Effector memory CD8-positive, alpha-beta T cell (primary cell): ENCODE measurements at places on chromosomes 11 and 22.

DNA sequence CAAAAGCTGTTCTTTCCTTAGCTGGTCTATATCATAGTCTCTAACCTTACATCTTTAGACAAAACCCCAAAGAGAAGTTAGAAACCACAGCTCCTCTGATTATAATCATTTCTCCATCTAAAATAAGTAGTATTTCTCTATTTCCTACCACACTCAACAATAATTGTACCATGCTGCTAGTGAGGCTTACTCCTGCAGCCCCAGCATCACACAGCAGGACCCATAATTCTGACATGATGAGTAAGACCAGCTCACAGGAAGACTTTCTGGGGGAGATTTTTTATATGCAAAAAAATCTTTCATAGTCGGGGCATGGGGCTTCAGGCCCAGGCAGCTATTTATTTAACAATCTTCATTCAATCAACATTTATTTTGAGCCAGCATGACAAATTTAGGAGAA, 441.6 kb downstream of the DYNC2H1 start:
- no peak for DNase-seq

DNA sequence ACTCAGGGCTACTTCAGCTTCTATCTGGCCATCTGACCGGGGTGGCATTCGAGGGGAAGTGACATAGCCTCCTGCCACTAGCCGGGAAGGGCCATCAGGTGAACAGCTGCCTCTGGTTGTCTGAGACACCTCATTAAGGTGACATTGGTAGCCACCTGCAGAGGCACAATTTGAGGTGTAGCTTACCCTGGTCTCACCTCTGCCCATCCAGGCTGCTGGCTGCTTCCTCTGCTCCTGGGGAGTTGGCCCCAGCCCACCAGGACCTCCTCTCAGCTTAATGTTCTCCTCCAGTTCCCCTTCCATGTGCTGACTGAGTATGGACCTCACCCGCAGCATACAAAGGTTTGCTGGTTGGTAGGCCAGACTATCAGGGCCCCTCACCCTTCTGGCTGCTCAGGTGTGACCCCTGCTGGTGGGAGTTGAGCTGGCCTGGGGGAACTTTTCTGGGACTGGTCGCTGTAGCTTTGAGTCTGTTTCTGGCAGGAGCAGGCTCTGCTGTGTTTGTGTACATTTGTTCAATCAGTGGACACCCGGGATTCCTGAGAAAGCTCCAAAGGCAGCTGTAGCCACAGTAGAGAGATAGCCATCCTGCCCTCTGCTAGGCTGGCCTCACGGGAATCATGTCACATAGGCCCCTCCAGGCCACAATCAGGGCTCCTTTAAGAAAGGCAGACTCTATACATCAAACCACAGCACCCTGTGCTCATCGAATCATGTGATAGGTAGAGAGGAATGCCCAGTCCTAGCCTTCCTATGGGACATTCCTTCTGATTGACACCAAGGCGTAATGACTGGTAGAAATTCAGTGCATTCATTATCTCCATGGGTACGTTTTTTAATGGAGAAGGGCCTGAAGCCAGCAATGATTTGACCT, 295.1 kb upstream of the PLET1 start:
- peak; percentile 41 for DNase-seq

DNA sequence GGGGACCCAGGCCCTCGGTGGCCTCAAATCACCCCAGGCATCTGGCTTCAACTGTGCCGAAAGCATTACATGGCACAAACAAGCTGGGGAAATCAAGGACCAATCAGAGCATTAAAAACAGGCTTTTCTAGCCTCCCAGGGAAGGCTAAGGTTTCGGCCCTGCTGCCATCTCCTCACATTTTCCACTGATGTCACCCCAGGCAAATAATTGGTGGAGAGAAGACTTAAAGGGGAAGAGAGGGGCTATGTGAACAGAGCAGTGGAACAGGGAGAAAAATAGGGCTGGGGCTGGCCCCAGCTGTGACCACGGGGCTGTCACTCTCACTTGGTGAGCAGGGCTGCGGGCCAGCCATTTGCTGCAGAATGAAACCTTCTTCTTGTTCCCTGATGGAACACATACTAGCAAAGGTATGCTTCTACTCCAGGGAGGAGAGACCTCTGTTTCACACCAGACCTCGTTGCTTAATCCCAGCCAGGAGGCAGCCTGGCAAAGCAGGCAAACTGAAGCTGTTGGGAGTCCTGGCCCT, 581.3 kb downstream of the SOX6 start:
- no peak for DNase-seq

- no peak for DNase-seq
Measured at GRCh38 chr22:23124611-23125511, 16.9 kb downstream of the RSPH14 start.

GRCh38 chr22:48369789-48370507, 1457.7 kb downstream of the BRD1 start:
- DNase-seq = no peak

DNA sequence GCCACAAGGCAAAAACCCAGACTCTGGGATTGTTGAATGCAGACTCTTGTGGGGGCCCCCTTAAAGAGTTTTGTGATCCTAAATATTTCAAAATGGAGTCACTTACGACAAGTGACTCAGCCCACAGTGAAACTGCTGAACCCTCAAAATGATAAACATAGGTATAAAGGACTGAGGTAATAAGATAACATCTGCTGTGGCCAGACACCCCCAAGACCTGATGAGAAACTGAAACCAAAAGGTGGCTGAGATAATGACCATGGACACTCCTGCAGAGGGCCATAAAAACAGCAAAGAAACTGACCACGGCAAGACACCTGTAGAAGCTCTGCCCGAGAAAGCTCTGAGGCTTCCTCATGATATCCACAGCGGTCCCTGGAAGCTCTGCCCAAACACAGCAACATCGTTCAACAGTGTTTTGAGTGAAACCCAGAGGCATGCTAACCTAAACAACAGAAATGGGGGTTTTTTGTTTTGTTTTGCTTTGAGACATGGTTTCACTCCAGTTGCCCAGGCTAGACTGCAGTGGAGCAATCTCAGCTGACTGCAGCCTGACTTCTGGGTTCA, 1.6 kb upstream of the PLAAT4 start:
- peak; percentile 48 for DNase-seq

DNA sequence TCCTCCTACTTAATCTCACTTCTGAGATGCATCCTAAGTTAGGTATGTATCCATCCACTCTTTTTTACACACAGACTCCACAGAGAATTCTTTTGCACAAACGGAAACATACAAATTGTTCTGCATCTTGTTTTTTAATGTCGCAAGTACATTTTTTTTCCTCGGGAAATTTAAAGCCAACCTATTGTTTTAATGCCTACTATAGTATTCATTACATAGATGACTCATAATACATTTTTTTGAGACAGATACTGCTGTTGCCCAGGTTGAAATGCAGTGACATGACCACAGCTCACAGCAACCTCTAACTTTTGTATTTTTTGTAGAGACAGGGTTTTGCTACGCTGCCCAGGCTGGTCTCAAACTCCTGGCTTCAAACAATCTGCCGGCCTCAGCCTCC, 90.8 kb upstream of the TMEM45B start:
- no peak for DNase-seq

DNA sequence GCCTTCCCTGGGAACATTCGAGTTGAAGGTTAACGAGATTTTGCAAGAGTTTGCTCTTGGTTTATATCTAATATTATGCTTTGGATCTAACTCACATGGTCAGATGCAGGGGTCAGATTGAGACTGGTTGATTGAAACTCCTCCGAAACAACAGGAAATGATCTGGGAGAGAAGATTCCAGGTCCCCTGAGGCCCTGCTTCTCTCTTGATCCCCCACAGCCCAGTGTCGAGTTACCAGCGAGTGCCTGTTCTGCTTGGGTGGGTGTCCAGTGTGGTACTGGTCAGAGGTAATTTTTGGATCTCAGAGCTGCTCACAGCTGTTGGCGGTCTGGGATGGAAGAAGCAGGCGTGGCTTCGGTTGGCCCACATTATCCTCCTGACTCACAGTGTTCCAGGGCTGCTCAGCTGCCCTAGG, 9.2 kb downstream of the FBLN1 start:
- DNase-seq = no peak

- DNase-seq = no peak
Measured at GRCh38 chr22:25757686-25758085, 15.7 kb downstream of the MYO18B start.

- no peak for DNase-seq
Measured at GRCh38 chr11:11477695-11478420, 124.8 kb upstream of the CSNK2A3 start.

DNA sequence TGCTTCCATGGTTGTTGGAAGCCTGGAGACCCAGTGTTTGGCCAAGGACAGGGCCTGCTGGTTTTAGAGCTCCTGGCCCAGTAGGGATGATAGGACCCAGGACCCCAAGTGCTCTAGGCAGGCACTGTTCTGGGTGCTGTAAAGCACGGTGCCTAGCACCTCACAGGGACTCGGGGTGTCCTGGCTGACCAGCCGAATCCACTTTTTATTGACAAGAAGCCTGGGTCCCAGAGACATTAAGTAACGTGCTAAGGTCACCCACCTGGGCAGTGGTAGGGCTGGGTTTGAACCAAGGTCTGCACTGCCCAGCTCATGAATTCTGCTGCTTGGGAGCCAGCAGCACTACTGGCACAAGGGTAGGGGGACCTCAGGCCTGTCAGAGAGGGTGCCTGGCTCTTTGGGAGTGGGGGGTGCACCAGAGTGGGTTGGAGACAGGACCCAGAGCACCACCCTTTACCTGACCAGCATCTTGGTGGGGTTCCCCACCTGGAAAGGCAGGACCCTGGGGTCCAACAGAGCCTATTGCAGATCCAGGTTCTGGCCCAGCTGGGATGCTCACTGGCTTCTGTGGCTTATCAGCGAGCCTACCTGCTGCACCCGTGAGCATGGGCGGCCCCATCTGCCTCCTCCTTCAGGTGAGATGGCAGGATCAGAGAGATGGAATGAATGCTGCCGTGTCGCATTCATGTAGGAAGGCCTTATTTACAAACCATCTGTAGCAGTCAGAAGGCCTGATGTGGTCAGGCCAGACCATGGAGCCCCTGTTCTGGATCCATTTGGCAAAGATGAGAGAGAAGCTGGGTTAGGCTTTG, 52.0 kb downstream of the BCR start:
- DNase-seq = no peak

DNA sequence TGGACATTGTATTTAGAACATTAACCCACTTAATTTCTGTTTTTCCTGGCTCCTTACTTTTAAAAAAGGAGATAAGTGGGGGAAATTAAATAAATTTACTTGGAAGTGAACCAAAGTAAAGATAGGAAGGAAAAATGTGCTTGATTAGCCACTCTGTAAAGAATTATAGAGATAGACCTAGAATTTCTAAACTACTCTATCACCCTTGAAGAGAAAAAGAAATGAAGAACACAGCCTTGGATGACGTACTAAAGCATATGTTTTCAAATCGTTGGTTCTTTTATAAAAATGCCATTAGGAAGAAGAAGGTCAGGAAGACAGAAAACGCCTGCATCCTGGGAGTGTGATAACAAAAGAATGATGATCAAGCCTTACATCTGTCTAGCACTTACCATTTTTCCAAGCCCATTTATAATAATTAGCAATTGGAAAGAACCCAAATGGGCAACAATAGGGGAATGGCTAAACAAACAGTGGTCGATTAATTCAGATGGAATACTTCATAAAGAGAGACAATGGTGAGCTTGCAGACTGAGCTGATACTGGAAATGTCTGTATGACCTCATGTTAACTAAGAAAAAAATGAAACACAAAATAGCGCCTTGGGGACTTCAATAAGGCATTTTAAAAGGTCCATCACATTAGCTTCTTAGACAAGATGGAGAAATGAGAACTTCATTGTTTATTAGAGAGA, 81.0 kb upstream of the LRRC55 start:
- DNase-seq = no peak

- no peak for DNase-seq
Measured at GRCh38 chr11:92380882-92381281, 156.3 kb downstream of the FAT3 start.

DNA sequence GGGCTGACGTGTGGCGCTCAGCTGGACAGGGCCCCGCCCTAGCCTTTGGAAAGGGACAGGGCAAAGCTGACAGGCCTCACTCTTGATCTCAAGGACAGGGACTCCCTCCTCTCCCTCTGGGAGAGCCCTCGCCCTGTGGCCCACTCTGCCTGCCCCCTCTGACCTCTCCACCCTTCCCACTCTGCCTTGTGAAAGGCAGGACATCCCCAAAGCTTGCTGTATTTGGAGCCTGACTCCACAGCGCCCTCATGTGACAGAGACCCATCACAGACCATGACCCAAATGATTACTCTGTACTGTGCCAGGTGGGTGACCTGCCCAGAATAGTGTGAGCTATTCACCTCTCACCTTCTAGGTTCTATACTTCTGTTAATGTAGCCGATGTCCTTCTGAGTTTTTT, 18.8 kb downstream of the P2RY2 start:
- no peak for DNase-seq

- peak; percentile 19 for DNase-seq
Measured at GRCh38 chr11:18633256-18634139, 644 bp downstream of the SPTY2D1 start.

- DNase-seq = no peak
Measured at GRCh38 chr22:31628969-31629708, 32.9 kb downstream of the PISD start.

DNA sequence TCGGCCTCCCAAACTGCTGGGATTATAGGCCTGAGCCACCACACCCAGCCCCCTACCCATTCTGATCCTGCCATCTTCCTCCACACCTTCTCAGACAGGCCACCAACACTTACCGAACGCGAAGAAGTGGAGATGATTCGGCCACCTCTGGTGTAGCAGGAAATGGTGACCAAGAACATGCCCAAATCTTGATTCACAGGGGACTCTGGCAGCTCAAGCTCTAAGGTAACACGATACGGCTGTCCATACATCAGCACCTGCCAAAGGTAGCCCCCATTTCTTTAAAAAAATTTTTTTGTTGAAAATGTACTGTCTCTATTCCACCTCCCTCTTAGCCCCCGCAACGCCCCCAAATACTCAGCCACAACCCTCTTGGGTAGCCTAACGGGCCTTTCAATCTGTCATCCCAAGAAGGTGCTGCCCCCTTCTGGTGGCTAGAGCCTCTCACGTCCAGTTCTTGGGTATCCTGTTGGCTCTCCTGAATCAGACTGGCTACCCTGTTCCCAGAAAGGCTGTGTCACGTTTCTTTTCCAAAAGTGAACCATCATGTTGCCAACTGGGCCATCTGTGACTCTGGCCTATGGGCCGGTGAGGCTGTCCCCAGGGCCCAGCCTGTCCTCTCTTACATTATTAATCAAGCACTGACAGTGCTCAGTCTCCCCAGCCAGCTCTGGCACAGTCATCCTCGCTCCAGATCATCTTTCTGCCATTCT, 5.3 kb upstream of the LRRN4CL start:
- DNase-seq = peak; percentile 74

- DNase-seq = no peak
Measured at GRCh38 chr11:95466416-95466815, 235.4 kb upstream of the SESN3 start.

GRCh38 chr11:44398266-44399030, 88.5 kb upstream of the ALX4 start:
- DNase-seq = no peak

GRCh38 chr11:5684646-5685362, at the start of gene TRIM5:
Gene TRIM5 (minus strand): TSS chr11:5685074. CDS start chr11:5680177, 4,897 bp downstream.
- peak; percentile 63 for DNase-seq

- peak; percentile 61 for DNase-seq
Measured at GRCh38 chr11:59615120-59615636, 396 bp downstream of the OSBP start.

- DNase-seq = no peak
Measured at GRCh38 chr11:106276126-106276525, 198.7 kb downstream of the AASDHPPT start.
